ENCODE measurements at places on chromosomes 2 and 18.

DNA sequence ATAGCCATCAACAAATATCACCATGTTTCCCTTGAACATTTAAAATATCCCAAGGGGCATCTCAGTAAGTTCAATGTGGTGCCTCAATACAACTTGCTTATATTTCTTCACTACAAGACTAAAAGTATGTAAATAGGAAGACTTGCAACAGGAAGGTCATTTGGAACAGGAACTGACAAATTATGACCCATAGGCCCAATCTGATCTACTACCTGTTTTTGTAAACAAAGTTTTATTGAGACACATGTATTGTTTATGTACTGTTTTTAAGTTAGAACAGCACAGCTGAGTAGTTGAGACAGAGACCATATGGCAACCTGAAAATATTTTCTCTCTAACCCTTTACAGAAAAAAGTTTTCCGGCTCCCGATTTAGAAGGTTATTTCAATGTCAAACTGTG lies 154.8 kb upstream of the TFPI start:
- DNase-seq, result no peak

- DNase-seq, result no peak
Observed at GRCh38 chr2:9768388-9768787, 74.9 kb upstream of the TAF1B start.

- DNase-seq, result no peak
Observed at GRCh38 chr2:88342749-88343148, 109.7 kb downstream of the FOXI3 start.

- DNase-seq, result no peak
Observed at GRCh38 chr2:15992457-15993231, 52.3 kb downstream of the MYCN start.

GRCh38 chr2:191064590-191064989 lies 50.6 kb upstream of the STAT1 start:
- no peak for DNase-seq

GRCh38 chr18:46035696-46036680 lies 36.1 kb downstream of the PSTPIP2 start:
- no peak for DNase-seq

GRCh38 chr2:168501466-168502065 lies 45.5 kb downstream of the CERS6 start:
- DNase-seq, result no peak
